Stimulated activated CD8-positive, alpha-beta memory T cell treated with anti-CD3 and anti-CD28 coated beads, Interleukin-12 subunit alpha, Interleukin-12 subunit beta, amount 100 ng/mL, for 1 hour (primary cell): ENCODE measurements at places on chromosomes 1 and 21.

DNA sequence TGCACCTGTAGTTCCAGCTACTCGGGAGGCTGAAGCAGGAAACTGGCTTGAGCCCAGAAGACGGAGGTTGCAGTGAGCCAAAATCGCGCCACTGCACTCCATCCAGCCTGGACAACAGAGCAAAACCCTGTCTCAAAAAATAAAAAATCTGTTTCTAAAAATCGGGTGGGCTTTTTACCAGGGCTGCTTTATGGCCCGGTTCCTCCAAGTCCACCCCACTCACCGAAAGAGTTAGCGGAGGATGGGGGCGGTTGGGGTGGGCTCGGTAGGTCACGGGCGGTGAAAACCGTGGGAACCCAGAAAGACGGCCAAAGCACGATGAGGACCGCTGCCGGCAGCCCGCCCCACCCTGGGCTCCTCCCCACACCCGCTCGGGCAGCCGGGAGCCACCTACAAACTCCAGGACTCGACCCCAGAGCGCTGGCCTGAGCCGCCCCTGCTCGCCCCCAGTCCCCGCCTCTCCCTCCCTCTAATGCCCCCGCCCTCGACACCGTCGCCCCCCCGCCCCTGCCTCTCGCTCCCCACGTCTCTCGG lies 846 bp upstream of the PER3 start:
- DNase-seq, result no peak

DNA sequence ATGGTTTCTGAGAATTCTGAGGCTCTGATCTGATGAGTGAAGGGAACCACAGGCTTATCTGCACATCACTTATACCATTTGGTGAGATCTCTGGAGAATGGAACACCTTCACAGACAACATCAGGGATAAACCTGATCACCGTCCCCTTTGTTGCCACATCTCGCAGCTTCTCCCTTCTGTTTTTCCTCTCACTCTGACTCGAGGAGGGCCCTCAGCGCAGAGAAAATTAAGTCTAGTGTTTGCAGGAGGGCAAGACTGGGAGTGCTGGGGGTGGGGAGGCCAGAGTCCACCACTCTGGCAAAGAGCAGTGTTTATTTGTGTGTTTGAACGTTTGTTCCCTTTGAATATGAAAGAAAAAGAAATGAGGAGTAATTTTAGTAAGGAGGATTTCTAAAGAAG lies 29.0 kb upstream of the BATF3 start:
- no peak for DNase-seq

GRCh38 chr1:65791396-65791795 lies 1.3 kb upstream of the PDE4B start:
- DNase-seq, result no peak

DNA sequence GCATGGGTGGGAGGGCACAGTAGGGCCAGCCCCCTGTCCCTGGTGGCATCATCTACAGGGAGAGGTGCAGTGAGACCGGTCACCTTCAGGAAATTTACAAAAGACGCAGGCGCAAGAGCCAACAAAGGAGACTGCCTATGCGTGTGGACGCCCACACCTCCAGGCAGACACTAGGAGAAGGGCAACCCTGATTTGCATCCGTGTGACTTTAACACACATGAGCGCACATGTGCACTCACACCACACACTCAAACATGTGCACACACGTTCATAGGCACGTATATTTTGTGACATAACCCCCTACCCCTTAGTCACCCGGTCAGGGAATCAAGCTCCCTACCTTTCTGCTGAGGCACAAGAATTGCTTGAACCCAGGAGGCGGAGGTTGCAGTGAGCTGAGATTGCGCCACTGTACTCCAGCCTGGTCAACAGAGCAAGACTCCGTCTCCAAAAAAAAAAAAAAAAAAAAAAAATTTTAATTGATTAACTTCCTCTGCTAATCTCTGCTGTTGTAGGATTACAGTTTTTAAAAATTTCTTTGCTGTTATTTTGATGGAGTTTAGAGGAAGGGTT lies 84.7 kb upstream of the SLC25A33 start:
- DNase-seq, result no peak

DNA sequence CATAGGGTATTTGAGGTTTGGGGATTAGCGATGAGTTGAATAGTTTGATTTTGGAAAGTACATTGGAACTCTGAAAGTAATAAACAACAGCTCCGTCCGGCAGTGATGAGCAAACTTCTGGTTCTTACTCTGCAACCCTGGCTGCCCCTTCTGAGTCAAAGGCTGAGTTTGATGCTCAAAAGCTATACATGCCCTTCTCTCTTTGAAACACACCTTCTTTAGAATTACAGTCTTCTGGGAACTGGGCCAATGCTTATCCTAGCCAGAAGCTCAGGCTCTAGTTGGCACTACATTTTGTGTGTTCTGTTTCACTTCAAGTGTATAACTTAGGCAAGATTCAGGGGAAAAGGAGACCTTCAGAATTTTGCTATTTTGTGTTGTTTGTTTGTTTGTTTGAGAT lies 9.3 kb downstream of the AHCYL1 start:
- DNase-seq, result no peak

DNA sequence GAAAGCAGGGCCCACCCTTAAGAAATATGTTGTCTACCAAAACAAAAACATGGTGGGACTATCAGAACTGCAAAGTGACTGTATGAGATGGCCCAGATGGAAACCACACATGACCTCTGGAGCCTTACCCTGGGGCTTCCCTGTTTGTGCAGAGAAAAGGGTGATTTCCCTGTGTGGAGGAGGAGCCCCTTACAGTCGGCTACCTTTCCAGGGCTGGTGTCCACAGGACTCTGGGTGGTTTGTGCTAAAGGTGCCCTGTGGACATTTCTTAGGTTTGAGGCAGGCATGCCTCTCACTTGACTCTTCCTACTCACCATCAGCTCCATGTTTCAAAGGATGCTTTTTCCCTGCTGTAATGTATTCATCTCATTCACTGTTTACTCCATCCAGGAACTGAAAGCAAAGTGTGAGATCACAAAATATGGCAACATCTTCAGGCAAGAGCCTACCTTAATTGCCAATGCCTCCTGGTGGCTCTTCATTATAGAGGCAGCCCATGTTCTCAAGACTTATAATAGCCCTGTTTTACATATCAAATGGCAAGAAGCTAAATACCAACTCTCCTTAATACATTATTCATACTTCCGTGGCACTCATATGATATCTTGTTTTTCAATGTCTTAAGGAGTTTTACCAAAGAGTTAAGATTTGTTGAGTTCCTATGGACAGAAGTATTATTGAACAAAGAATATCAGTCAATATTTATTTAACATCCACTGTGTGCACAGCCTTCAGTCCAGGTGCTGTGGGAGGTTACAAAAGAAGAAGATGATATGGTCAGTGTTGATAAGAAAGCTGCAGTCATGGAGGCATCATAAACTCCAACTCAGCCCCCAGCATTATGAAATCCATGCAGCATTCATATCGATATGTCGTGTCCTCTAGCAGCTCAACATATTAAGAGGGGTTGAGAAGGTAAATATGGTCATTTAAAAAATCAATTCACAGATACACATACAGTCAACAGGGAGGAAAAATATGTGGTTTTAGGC lies 15.5 kb upstream of the TFF3 start:
- no peak for DNase-seq

DNA sequence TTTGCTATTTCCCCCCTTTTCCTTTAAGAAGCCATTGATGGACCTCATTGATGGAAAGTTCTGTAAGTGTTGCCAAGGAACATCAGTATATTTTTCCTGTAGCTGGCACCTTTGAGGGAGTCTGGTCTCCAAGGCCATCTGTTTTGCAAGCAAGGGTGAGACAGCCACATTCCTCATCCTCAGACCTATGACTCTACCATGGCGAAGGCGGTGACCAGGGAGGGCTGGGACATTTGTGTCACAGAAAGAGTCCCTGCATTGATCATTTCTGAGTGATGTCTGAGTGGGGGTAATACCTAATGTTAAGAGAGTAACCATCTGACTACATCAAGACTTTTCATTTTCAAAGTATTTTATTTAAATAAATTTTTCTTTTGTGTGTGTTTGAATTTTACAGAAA lies 35.4 kb downstream of the KIAA0040 start:
- no peak for DNase-seq

- DNase-seq, result no peak
Measured at GRCh38 chr1:62229468-62229867, 34.8 kb downstream of the L1TD1 start.

GRCh38 chr1:47843059-47843458 lies 154.1 kb downstream of the TRABD2B start:
- DNase-seq, result no peak

GRCh38 chr1:153478047-153478691 lies 17.7 kb upstream of the S100A7 start:
- no peak for DNase-seq

DNA sequence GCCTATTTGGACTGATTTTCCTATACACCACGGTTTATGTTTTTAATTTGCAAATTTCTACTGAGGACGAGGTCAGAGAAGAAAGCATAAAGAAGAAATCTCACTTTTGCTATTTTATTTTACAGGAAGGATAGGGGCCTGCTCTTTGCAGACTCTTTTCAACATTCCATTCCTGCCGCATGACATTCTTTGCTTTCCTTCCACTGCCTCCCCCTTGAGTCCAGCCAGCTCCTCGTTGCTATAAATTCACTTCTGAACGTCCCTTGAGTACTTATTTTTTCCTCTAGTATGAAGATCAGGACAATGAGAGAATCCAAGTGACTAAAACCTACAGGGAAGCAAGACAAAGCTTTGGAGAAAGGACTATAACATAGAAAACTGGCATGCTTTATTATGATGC lies 53.4 kb upstream of the PTGFR start:
- DNase-seq, result no peak
